ENCODE measurements at places on chromosomes 1 and 21.

- DNase-seq: no peak
Observed at GRCh38 chr1:228358039-228358763, 48.4 kb downstream of the TRIM11 start.

- no peak for DNase-seq
Observed at GRCh38 chr1:155305881-155306391, 2.7 kb upstream of the FDPS start.

DNA sequence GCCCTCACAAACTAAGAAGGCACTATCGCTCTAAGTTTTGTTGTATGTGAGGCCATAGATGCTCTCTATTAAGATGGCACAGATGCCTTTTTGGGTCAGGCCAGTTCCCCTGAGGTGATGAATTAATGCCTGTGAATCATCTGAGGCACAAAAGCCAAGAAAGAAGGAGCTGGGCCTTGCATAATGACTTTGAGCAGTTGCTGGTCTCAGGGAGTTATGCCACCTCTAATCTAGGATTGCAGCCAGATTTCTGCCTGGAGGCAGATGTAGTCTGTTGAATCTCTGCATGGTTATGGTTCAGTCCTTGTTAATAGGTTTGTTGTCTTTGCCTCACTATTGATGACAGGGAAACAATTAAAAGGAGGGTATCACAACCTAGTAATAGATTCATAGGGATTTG, 168.1 kb upstream of the CHRM3 start:
- no peak for DNase-seq

DNA sequence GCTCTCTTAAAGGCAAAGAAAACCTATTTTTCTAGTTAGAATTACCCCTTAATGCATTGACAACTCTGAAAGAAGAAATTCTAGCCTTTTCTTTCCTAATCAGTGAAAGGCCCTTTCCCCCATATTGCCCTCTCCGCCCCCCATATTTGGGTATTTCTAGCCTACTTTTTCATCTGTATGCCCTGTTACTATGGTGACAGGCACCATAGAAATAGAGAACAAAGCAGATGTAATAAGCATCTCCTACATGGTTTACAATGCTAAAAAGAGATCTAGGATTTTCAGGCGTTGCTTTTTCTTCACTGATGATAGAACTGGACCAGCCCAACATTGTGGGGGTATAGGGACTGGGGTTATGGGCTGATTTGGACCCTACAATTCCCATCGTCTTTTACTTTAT, 14.5 kb downstream of the LRRC8B start:
- DNase-seq: no peak

DNA sequence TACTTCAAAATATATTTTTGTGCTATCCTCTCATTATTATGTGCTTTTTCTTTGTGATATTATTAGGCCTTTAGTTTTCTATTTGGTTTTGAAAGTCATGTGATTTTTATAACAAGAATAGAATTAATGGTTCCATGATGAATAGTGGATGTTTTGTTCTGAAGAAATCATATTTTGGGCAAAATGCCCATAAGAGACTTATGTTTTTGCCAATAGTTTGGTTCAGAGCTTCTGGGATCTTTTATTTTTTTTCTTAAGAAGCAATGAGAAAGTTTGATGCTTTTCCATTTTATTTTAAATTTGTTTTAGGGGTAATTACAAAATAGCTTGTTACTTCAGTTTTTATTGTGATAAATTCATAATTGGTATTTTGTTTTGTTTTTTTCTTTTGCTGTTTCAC, 49.8 kb downstream of the LYPLAL1 start:
- no peak for DNase-seq

GRCh38 chr1:17892851-17893250, 137.7 kb downstream of the ACTL8 start:
- no peak for DNase-seq

GRCh38 chr1:8474369-8474768, 156.5 kb downstream of the SLC45A1 start:
- no peak for DNase-seq

DNA sequence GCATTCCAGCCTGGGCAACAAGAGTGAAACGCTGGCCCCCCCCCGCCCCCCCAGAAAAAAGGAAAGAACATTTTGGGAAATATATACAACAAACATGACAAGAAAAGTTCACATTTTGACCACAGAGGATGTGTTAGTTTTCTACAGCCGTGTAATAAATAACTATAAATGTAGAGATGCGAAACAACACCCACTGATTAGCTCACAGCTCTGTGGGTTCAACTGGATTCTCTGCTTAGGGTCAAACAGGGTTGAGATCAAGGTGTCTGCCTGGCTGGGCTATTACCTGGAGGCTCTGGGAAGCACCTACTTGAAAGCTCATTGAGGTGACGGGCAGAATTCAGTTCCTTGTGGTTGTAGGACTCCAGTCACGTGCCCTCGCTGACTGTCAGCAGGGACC, 11.1 kb upstream of the VPS26C start:
- no peak for DNase-seq

DNA sequence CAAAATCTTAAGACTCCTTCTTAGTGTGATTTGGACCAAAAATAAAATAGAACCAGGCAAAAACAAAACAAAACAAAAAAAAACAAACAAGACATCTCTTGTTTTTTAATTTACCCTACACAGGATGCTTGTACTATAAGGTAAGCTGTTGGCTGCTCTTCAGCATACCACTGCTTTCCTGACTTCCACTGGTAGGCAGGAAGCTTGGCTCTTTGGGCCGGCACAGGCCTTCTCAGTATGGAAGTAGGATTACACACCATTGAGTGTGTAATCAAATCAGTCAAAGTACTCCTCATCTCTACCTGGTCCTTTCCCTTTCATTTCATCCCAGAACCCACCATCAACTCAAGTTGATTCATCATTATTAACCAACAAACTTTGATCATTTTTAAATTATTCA, 61.9 kb upstream of the RGS1 start:
- DNase-seq: no peak

GRCh38 chr1:110196917-110197765, 13.0 kb upstream of the KCNC4 start:
- peak; percentile 62 for DNase-seq

DNA sequence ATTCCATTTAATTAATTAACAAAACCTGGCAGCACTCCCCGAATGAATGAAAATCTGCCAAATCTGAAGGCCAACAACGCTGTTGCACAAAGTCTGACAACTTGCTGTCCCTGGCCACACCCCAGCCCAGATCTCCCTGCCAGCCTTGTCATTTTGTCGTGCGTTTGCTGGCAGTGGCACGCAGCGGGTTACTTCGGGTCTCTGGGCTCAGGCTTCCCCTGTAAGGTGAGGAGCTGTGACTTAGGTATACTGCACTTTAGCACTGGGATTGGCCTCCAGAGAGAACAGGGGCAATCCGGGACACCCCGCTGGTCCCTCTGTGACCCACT, 34.3 kb upstream of the SIM2 start:
- DNase-seq: no peak

DNA sequence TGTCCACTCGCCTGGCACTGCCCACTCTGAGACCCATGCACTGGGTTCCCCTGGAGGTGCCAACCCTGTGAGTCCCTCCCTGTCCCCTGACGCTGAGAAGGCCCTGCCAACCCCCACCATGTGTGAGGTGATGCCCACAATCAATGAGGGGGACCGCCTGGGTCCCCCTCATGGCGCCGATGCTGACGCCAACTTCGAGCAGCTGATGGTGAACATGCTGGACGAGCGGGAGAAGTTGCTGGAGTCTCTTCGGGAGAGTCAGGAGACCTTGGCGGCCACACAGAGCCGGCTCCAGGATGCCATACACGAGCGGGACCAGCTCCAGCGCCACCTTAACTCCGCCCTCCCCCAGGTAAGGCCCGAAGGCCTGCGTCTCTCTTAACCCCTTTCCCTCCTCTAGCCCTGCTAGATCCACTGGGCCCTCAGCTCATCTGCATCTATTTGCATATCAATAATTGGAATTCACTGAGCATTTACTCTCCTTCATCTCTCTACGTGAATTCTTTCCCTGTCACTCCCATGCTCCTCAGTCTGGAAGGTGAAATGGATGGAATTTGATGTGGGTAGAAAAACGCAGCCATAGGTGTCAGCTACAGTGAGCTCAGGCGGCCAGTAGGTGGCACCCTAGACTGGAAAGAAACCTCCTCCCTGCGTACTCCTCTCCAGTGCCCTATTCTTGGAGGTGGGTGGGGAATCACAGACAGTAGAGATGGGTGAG, 12.8 kb downstream of the PPFIA4 start:
- DNase-seq: peak; percentile 79

DNA sequence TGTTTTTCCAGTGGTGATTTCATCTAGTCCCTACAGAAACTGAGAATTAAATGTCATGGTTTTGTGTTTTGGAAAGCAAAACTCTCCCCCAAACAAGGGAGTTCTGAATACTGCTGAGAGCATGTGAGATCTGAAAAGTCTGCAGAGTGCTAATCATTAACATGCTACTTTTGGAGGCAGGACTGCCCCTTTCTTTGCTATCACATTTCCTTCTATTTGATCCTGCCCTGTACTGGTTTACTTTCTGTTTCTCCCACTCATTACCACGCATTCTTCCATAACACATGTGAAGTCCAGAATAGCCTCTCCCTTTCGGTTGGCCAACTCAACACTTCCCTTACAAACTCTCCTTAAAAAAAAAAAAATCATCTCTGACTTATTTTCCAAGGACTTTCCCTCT, 63.6 kb downstream of the GADD45A start:
- DNase-seq: no peak

- no peak for DNase-seq
Observed at GRCh38 chr1:91555074-91555730, 54.6 kb downstream of the CDC7 start.

GRCh38 chr1:179340918-179341317, 24.9 kb upstream of the AXDND1 start:
- DNase-seq: no peak

- DNase-seq: no peak
Observed at GRCh38 chr1:75165264-75165663, 31.1 kb downstream of the LHX8 start.

GRCh38 chr21:33067457-33067856, 2.5 kb upstream of the OLIG1 start:
- no peak for DNase-seq

- DNase-seq: no peak
Observed at GRCh38 chr1:185676969-185677368, 57.2 kb upstream of the HMCN1 start.

DNA sequence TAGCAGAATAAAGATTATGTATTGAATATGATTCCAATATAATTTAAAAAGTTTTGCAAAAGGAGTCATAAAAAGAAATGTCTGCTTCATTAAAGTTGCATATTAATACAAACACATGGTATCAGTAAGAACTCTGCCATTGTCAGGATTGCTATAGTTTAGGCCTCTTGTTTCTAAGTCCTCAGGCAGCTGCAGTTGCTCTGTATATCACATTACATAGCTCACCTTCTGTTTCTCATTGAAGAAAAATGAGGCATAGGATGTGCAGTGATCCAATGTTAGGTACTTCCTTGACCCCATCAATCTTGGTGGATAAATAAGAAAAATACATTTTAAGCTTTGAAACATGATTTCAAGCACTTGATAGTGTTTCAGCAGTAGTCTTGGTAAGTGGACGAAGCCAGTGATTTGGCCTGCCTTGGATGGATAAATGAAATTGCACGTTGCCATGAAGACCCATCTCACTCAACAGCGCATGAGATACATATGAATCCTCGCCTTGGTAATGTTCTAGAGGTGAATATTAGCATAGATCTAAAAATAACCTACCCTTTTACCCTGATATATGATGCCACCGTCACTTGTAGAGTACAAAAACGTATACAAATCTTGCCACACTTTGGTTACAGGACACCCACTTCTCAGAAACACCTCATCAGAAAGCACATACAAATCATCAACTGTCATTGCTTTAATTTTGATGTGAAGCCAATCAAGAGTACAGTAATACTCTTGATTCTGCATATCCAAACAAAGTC, 25.3 kb downstream of the ZFYVE9 start:
- DNase-seq: no peak

- no peak for DNase-seq
Observed at GRCh38 chr1:160834945-160835565, 27.6 kb downstream of the CD244 start.

GRCh38 chr21:25871566-25871965, 136.8 kb downstream of the GABPA start:
- peak; percentile 30 for DNase-seq

DNA sequence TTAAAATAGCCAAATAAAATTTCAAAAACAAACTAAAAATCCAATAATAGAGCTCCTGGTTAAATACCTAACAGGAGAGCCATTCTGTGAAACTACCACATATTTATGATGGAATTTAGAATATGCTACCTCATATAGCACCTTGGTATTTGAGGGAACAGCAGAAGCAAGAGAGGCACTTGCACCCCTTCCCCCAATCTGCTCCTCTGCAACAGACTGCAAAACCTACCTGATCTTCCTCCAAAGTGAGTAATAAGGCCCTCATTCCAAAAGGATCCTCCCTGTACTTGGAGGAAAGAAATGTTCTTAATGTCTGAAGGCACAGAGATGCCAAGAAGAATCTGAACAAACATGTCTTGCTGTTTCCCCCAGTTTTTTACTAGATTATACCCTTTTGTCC, 28.1 kb upstream of the RNPC3 start:
- DNase-seq: no peak

DNA sequence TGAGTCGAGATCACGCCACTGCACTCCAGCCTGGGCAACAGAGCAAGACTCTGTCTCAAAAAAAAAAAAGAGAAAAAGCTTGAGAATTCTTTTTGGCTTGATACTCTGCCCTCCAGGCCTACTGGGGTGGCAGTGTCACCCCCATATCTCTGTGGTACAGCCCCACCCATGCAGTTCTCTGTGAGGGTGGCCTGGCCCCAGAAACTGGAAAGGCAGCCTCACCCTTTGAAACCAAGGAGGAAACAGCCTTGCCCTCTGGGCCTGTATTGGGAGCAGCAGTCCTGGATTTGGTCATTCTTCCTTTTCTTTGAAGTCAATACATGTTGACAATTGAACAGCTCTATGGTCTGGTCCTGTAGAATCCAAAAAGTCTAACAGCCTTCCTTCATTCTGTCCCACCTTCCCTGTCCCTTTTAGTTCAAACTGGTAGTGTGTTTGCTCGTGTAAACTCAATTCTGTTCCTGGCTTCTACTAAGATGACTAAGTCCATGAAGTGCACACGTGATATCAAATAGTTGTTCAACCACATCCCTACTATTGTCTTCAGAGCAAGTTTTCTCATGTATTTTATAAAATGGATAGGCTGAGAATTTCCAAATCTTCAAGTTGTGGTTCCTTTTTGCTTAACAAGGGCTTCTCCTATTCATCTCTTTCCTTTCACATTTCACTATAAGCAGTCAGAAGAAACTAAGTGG, 13.2 kb downstream of the ST7L start:
- no peak for DNase-seq

- no peak for DNase-seq
Observed at GRCh38 chr1:63982201-63982600, 208.4 kb downstream of the ROR1 start.

DNA sequence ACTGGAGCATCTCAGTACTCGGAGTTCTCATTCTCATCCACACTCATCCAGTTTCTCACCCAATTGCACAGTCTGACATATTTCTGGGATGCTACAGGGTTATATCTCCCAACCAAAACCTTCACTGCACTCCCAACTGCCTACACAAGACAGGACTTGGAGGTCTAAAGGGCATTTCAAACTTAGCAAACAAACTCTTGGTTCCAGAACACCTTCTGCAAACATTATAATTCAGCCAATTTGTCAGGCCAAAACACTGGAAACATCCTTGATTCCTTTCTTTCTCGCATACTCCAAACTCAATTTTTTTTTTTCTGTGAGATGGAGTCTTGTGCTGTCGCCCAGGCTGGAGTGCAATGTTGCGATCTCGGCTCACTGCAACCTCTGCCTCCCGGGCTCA, 7.9 kb downstream of the SLAMF1 start:
- no peak for DNase-seq

- DNase-seq: no peak
Observed at GRCh38 chr1:117591252-117591651, 14.6 kb upstream of the TENT5C start.

All from stimulated activated CD8-positive, alpha-beta memory T cell treated with anti-CD3 and anti-CD28 coated beads, Interleukin-4, amount 100 ng/mL, for 48 hours (primary cell).